ENCODE measurements at places on chromosomes 7 and 10.

DNA sequence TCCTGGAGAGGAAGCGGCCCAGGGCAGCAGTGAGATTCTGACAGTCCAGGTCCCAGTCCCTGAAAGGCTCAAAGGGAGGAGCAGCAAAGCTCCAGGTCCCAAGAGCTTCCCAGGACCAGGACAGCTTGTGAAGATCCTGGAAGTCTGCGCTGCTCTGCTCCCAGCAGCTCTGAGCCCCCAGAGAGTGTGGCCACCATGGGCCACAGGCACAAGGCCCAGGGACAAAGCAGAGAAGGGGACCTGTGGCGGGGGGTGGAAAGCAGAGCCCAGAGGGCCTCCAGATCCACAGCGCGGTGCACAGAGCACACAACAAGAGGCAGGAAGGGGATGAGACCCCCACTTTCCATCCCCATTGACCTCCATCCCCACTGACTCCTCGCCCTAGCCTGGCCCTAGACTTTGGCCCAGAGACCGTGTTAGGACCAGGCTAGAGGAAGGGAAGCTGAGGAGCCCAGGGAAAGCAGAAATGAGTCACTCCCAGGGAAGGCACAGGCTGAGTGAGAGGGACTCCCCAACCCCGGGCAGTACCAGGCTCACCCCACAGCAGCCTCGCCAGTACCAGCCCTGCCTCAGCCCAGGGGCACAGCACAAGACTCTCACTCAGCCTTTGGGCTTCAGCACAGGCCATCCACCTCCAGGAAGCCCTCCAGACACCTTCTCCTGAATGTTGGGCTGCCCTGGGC is 75.5 kb downstream of the GRID1 start:
- DNase-seq: peak; percentile 14

- peak; percentile 76 for DNase-seq
Observed at GRCh38 chr10:70115948-70116682, 16.5 kb downstream of the AIFM2 start.

DNA sequence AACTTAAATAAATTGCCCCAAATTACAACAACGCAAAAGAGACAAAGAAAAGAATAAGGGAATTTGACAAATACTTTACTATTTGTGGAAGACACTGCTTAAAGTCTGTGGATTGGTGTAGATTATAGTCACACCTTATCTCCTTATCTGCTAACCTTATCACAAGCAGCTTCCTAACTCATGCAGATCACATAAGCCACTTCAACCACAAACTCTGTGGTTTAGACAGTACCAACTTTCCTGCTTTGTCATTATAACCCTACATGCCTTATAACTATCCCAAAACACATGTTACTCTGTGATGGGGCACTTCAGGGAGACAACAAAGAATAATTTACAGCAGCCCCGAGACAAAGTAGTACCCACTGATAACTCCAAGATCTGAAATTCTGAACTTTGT is 41.5 kb upstream of the PPP3CB start:
- no peak for DNase-seq

DNA sequence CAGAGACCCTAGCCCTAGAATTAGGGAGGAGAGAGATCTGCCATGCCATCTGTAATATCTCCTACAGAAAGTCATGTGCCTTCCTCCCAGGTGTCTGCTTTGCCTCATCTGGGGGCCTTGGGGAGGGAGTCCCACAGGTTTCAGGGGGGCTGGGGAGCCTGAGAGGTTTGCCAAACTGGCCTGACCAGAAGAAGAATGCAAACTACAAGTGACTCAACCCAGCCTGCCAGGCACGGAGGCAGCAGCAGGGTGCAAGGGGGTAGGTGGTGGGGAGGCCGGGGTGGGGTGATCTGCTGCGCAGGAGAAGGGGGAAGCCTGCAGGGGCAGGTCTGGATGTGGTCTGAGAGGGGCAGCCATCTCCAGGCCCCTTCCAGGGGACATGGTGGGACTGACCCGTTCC is 9.6 kb upstream of the TRIM8 start:
- DNase-seq: no peak

GRCh38 chr7:36456138-36456537 is 66.5 kb downstream of the ANLN start:
- no peak for DNase-seq

DNA sequence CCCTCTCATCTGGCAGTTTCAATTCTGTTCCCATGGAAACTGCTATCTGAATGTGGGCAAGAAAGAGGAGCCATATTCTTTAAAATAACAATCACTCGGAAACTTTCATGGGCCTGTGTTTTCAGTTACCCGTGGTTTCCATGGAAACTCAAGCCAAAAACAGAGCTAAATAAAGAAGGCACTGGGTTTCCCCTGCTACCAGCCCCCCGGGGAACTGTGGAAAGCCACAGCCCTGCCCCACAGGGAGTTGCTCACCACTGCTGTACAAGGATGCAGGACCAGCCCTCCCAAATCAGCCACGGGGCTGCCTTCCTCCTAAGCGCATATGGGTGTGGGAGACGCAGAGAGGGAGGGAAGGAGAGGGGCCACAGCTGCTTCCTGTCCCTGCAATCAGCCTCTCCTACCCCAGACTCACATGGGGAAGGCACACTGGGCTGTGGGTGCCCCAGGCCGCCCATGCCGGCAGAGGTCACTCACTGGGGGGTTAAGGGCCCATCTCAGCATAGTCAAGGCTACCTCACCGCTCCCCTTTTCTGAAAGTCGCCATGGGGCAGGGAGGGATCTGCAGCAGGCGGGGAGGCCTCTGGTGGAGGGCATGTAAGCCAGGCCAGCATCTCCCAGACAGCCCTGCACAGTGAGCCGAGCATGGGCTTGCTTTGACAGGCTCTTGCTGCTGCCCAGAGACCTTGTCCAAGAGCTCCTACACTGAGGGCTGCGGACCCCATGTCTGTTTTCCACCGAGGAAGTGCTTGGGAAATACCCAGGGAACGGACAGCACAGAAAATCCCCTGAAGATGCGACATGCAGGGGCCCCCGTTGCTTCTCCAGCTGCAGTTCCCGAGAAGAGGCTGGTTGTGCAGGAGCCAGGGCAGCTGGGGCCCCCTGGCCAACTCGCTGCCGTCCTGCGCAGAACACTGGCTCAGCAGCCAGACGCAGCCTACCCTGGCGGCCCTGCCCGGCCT is 157.3 kb upstream of the PPP2R2D start:
- DNase-seq: no peak

DNA sequence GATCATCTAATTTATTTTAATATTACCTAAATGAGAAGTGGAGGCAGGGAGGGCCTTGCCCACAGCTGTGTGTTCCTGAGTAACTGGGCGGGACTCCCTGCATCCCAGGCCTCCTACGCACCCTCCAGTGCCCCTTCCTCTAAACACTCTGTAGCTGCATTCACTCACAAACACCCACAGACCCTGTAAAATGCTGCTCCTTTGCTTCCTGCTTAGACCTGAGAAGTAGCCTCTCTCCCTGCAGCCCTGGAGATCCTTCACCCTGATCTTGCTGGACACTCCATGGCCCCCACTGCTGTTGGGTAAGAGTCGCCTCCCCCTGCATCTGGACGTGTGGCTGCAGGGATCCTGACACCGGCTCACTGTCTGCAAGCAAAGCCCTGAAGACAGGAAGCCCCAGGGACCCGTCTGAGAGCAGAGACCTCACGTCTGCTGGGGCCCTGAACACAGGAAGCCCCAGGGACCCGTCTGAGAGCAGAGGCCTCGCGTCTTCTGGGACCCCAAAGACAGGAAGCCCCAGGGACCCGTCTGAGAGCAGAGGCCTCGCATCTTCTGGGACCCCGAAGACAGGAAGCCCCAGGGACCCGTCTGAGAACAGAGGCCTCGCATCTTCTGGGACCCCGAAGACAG is 589.8 kb downstream of the DNAJB6 start:
- DNase-seq: no peak

GRCh38 chr7:101167645-101168411 is 2.5 kb upstream of the VGF start:
- no peak for DNase-seq

DNA sequence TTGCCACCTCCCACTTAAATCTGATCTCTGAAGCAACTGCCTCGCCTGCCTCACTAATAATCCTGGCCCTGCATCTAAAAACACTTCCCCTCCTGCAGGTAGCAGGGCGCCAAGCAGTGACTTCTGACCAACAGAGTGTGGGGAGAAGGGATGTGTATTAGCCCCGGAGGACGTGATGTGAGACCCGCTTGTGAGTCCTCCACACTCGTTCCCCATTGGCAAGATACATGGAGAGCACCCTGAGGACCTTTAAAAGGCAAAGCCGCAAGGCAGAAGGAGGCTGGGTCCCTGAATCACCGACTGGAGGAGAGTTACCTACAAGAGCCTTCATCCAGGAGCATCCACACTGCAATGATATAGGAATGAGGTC is 6.1 kb upstream of the PILRA start:
- DNase-seq: no peak

DNA sequence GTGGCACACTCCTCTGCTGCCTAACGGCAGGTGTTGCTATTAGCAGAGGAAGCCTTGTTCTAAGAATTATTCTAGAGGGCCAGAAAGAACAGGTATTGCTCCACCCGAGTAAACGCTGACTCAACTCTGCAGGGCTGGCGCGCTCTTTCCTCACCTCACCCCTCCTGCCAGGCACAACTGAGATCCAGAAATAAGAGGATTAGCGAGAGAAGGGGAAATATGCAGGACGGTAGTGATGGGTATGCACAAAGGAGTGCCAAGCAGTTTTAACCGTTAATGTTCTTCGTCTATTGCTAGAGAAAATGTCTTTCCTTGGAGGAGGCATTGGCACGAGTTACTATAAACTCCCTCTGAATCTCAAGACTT is 369 bp upstream of the SCIN start:
- no peak for DNase-seq

GRCh38 chr7:124800386-124800785 is 34.8 kb upstream of the GPR37 start:
- DNase-seq: no peak

- DNase-seq: no peak
Observed at GRCh38 chr10:58384095-58384494, 1.1 kb upstream of the TFAM start.

DNA sequence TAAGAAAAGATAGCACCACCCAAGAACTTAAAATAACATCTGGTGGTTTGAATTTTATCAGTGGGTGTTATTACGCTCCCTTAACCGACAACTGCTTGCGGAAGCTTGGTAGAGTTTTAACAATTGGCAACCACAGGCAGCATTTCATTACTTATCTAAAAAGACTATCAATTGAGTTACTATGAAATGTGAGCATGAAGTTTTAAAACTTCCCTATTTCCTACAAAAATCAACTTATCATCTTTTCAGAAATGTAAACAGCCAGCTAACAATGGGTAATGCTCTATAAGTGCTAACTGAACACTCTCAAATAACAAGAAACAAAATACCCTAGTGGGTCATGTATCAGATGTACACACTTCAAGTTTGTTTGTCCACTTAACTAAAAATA is 68.8 kb downstream of the OSBPL3 start:
- DNase-seq: no peak

- DNase-seq: no peak
Observed at GRCh38 chr7:13991791-13992595, 2.5 kb upstream of the ETV1 start.

- DNase-seq: no peak
Observed at GRCh38 chr7:72019436-72019835, 392.7 kb downstream of the CALN1 start.

DNA sequence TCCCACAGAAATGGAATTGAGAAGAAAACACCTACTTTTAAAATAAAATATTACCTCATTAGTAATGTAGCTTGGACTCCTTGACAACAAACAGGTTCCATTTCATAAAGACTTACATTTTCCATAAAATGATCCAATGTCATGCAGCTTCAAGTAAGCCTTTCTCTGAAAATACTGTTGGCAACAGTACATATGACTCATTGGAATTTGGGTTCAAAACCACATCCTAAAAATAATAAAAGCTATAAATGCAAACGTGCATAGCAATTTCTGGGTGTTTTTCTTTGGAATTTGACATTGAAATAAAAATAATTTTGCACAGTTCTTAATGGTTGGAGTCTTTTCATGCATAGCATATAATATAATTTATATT is 47.9 kb downstream of the FHIP2A start:
- no peak for DNase-seq

- DNase-seq: no peak
Observed at GRCh38 chr10:92712016-92712889, 22.5 kb downstream of the HHEX start.

GRCh38 chr7:43513251-43513650 is 69.7 kb upstream of the STK17A start:
- no peak for DNase-seq

GRCh38 chr7:93046641-93047040 is 71.1 kb downstream of the SAMD9 start:
- no peak for DNase-seq

DNA sequence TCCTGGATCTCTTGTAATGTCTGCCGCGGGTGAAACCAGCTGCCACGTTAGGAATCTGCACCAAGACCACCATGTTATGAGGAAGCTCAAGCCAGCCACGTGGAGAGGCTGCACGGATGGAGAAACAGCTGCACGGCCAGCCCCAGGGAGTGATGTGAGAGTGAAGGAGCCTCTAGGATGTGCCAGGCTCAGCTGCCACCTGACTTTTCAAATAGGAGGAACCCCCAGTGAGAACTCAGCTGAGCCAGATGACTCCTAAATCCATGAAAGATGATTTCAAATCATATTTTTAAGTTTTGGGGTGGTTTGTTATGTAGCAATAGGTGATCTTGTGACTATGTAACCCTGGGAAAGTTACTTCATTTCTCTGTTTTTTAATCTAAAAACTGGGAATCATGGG is 71.7 kb downstream of the PRKAG2 start:
- no peak for DNase-seq

- DNase-seq: no peak
Observed at GRCh38 chr10:102653060-102653459, 8.8 kb downstream of the TRIM8 start.
